Brain pericyte (primary cell): ENCODE measurements at places on chromosomes 5 and 9.

DNA sequence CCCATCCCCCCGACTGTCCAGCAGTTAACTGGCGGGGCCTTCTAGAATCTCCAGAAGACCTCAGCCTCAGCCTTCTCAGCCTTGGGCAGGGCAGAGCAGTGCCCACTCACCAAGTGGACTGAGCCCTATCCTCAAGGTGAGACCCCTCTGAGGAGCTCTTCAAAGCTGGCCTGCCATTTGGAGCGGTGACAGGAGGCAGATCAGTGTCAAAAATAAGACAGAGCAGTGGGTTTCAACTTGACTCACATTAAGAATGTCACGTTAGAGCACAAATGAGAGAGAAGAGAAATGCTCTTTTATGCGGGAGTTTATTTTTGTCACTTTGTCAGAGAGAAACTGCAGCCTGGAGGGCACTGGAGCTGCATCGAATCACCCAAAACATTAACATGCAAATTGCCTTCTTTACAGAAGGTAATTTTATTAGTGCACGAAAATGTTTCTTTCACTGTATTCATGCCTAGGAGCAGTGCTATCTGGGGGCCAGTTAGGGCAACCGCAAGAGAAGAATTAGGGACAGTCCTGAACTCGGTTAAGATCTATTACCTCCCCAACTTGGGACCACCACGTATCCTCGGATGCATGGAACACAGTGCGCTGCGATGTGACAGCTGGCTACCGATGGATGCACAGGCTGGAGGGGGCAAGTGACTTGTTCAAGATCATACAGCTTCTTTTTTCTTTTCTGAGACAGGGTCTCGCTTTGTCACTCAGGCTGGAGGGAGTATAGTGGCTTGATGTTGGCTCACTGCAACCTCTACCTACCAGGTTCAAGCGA, 188.5 kb downstream of the DAB2IP start:
- DNase-seq: no peak

GRCh38 chr9:27276193-27277030, 20.5 kb downstream of the EQTN start:
- peak; percentile 10 for DNase-seq

DNA sequence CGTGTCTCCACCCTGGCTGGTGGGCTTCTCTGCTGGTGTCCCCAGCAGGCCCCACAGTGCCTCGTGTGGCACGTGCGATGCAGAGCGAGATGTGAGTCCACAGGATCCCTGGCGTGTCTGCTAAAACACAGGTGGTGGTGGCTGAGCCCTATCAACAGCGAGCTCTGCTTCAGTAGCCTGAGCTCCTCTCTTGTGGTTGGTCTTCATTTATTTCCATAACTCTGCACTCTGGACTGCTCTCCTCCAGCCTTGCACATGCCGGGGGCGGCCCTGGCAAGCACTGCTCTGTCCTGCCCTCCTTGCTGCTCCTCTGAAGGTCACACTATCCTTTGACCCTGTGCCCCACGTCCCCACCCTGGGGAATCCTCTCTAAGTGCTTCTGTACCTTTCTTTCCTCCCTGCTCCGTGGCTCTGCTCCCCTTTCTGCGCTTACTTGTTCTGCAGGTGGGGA, 59.2 kb downstream of the NSUN2 start:
- DNase-seq: no peak

DNA sequence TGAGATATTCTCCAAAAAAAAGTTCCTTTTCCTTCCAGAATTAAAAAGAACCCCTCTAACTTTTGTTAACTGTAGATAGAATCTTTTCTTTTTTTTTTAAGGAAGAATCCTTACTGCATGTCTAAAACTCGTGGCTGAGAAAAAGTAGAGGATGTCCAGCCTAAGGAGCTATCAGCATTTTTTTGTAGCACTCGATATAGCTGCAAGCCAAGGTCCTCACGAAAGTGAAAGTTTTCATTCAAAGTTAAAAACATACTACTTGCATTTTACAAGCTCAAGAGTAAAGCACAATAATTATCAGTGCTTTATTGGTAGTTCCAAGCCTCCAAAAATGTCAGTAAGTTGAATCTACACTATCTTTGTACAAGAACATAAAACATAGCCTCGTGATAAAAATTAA, 28.7 kb upstream of the ZSWIM6 start:
- no peak for DNase-seq

DNA sequence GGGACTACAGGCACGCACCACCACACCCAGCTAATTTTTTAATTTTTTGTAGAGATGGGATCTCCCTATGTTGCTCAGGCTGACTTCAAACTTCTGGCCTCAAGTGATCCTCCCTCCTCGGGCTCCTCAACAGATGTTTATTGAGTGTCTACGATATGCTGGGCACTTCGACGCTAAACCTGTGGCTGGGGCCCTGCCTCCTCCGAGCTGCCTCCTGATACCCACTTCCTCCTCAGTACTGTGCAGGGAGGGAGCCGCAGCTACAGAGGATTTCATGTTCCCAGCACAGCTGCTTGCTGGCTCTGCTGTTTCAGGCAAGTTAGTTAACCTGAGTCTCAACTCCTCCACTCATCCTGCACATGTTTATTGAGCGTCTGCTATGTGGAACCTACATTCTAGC, 9.6 kb downstream of the AIF1L start:
- DNase-seq: no peak

DNA sequence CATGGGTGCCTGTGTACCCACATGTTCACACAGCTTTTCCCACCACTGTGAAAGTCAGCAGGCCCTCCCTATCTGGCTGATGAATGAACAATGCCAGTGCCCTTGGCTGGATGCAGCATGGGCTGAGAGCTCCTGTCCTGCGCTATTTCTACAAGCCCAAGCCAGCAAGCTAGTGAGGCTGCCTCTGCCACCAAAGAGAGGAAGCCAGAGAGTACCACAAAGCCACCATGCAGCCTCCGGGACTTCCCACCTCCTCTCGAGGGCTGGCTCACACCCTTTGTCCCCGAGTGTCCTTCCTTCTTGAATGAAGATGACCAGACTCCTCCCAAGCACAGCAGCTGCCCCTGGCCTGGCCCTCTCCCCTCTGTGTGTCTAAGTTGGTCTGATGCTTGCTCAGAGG, 76.5 kb downstream of the SH3PXD2B start:
- no peak for DNase-seq

- DNase-seq: no peak
Measured at GRCh38 chr9:84589542-84589941, 80.0 kb upstream of the NTRK2 start.

DNA sequence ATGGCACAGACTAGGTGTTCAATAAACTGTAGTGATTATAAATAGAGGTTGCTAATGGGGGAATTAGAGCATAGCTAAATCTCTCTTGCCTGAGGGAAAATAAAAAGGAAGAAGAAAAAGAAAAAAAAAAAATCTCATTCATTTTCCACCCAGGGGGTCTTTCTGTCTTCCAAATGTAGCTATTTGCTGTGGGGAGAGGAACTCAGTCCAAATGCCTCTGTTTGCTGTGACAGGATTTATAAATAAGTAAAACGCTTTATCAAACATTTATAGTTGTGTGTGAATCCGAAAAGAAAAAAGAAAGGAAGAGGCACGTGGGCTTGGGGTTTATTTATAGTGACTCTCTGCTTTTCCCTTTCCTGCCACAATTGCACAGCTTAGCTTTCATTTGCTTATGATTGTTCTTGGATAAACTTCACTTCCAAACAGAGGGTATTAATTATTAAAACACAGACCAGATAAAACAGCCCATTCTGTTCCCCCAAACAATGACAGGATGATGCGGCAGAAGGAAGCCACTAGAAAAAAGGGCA, 245.7 kb downstream of the ASTN2 start:
- DNase-seq: no peak

- no peak for DNase-seq
Measured at GRCh38 chr9:21559402-21560280, 77.5 kb upstream of the IFNE start.

GRCh38 chr5:42301349-42301748, 121.9 kb upstream of the GHR start:
- DNase-seq: no peak

DNA sequence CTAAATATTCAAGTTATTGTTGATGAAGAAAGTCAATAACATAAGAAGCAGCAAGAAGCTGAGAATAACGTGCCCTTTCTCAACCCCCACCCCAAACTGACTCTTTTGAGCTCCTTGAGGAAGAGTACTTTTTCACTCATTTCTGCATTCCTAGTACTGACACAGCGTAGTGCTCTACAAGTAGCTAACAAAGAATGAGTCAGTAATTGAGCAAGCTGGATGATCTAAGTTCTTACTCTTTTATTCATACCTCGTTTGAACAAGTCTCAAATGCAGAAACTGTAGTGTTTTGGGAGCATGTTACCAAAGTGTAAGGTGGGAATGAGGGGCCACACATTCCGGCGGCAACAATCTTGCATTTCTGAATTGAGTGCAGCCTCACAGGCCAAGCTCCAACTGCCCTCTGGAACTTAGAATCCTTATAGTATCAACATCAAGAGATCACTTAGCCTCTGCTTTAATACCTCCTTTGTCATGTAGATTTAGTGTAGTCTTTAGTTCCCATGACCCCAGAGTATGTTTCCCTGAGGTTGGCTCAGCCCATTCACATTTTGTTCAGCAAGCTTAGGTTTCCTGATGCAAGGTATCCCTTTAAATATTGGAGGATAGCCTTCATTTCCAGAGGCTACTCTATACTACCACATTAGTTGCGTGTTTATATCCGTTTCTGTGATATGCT, 152.0 kb downstream of the PRR16 start:
- DNase-seq: no peak

GRCh38 chr5:2621631-2622030, 129.8 kb downstream of the IRX2 start:
- DNase-seq: no peak

DNA sequence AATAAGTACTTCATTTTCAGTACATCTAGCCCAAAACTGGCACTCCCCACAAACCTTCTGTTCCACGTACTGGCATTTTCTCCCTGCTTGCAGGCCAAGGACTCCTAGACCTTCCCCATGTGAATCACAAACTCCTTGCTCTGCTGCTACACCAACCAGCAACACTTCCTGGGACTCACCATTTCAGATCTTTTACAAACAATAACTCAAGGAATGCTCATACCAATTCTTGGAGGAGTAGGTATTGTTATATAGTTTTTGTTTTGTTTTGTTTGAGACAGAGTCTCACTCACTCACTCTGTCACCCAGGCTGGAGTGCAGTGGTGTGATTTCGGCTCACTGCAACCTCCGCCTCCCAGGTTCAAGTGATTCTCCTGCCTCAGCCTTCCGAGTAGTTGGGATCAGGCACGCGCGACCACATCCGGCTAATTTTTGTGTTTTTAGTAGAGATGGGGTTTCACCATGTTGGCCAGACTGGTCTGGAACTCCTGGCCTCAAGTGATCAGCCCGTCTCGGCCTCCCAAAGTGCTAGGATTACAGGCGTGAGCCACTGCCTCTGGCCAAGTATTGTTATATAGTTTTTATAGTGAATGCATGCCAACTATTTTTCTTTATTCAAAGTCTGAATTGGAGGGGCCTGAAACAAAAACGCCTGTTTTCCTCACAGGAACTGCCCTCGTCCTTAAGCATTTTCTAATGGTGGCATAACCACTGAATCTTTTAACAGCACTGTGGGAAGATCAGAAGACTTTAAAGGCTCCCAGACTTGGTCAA, 210.8 kb downstream of the TSSK1B start:
- no peak for DNase-seq

DNA sequence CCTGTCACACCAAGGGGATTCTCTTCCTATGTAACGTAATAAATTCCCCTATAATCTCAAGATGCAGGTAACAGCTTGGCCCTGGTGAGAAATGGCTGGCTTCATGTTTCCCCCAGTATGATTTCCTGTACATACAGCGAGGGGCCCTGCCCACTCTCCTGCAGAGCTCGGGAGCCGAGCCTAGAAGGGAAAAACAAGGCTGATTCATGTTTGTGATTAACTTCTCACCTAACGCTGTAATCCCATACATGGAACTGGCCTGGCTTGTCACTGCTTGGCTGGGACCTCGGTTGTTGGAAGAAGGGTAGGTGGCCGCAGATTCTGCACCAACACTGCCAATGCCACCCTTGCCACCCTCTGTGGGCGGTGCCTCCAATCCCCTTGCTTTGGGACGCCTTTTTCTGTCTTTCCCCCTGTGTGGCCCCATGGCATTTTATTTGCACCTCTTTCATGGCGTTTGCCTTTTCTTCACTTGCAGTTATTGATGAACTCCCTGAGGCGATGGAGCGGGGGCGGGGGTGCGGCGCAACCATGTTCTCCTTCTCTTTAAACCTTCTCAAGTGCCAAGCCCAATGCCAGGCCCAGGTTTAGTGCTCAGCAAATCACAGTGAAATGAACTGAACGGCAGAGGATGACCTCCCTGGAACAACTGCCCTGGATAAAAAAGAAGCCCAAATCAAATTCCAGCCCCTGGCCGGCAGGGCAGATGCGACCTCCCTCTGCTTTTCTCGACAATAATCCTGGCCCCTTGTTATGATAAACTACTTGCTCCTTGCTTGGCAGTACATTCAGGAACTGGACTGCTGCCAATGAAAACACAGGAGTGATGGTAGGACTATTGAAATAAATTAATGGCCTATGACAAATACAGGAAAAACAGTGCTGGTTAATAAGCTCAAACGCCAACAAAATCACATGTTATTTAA, 108.1 kb downstream of the TMEM174 start:
- peak; percentile 70 for DNase-seq

DNA sequence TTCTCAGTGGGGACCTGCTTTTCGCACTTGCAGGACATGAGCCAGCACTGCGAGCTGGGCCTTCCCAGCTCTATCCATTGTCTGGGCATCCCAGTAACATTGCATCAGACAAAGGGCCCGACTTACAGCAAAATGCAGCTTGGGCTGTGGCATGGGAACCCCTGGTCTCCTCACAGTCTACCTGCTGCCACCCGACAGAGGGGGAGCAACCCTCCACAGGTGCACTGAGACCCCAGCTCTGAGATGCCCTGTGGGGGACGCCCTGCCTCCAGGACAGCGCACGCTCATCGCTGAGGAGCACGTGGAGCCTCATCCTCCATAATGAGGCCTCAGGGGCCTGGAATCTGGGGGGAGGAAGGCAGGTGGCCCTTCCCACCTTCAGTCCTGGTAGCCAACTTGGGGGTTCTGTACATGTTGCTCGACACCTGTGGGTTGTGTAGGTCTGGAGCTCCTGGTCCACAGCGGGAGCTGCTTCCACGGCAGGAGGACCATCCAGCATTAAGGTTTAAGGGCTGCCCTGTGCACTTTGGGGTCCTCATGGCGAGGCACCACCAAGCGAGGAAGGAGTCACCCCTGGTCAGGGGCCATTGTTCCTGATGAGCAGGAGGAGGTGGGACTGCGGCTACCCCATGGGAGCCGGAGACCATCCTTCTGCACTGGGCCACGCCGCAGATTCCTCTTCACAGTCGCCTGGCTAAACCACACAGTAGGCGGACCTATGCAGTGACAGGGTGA, 376.5 kb upstream of the IRX1 start:
- no peak for DNase-seq

- DNase-seq: no peak
Measured at GRCh38 chr9:92942688-92943616, 4.4 kb upstream of the FGD3 start.

- DNase-seq: no peak
Measured at GRCh38 chr5:138029944-138030343, 2.9 kb downstream of the FAM13B start.

- DNase-seq: no peak
Measured at GRCh38 chr5:177320879-177321278, 9.2 kb upstream of the MXD3 start.

- peak; percentile 20 for DNase-seq
Measured at GRCh38 chr5:169629847-169630548, 7.1 kb upstream of the DOCK2 start.
